ENCODE measurements at places on chromosomes 2 and 18.
A peak's percentile ranks its signal among the peaks of the same experiment; 100 is the strongest.

DNA sequence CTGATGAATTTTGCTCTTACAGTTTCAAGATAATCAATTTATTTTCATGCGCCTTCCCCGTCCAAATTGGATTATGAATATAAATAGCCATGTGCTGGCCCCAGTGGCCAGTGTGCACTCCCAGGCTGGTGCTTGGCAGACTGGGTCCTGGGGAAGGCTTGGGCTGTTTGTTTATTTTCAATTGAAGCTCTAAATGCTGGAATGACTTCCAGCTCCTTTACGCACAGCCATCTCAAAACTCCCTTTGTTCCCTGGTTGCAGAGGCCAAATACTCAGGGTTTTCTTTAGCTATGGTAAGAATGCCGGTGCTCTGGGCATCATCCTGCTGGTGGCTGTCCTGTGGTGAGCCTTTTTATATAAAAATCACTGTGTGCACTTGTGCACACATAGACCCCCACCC, 131.5 kb downstream of the PRKCE start:
- DNase-seq: peak; percentile 81

DNA sequence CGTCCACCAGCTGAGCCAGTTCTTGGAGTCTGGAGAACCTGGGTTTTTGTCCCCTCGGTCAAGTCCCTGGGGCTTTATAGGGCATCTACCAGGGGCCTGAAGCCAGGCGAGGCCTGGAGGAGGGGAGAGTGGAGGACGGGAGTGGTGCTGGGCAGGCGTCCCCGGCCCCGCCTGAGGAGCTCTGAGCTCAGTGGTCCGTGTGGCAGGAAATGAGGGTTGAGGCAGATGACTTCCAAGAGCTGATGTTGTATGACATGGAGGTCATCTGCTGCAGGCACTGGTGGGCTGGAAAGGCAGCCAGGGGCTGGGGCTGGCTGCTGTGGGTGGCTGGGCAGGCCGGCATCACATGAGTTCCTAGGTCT, 118.5 kb upstream of the HS6ST1 start:
- no peak for DNase-seq

- no peak for DNase-seq
These were observed 55.1 kb downstream of the CDH19 start for GRCh38 chr18:66548747-66549146.

- no peak for DNase-seq
These were observed 391.8 kb upstream of the CRIM1 start for GRCh38 chr2:35963824-35964223.

- DNase-seq: no peak
These were observed 50.2 kb upstream of the GALNT3 start for GRCh38 chr2:165844216-165844615.

DNA sequence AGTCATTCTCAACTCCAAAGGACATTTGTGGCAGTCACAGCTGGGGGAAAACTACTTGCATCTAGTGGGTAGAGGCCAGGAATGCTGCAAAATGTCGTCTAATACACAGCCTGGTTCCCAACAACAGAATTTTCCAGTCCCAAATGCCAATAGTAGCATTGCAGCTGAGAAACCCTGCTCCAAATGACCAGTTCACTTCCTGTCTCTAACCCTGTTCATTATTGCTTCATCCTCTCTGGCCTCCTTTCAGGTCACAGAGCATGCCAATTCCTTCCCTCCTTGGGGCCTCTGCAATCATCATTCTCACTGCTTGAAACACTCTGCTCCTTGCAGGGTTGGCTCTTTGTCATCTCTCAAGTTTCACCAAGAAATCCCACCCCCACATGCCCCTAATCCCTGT, 139.1 kb downstream of the IRS1 start:
- DNase-seq: no peak

DNA sequence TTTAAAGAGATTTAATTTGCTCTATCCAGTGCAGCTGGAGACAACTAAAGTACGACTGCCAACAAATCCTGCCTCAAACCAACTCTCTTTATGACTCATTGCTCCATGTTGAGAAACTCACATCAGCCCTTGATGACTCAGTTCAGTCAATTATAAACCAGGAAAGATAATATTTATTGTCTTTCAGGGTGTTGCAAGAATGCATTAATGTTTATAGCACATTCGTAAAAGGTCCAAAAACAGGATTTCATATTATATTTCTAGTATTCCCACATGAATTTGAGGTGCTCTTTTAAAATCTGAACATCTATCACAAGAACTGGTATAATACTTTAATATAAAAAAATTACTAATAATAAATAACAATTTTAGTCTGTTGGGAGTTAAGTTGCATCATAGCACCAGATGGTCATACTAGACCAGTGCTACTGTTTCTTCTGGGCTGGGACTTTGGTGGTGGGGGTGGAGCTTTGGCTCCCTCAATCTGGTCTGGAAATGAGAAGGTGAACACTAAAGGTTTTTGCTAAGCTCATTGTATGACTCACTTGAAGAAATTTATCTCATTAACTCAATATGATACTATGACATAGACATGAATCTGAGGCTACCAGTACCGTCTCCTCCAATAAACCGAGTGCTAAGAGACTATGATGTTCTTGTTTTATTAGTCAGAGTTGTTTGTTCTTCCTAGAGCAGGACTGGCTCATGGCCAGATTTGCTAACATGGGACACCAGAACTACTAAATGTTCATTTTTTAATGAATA, 26.6 kb upstream of the MAP3K20 start:
- DNase-seq: peak; percentile 14

DNA sequence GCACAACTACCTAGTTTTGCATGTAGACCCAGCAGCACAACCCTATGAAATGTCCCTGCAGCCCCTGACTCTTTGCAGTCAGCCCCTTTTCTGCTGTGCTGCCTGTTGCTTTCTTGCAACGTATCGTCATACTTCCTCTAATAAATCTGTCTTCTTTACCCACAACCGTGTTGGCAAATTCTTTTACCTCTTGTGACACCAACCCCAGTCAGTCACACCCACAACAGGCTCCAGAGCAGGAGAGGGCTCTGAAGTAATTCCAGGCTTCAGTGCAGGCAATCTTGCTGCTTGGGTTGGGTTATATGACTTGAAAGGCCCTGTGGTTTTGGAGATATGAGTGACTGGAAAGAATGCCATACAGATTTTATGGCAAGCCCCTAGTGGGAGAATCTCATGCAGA, 79.1 kb upstream of the KCNH7 start:
- DNase-seq: no peak

- DNase-seq: no peak
These were observed 71.5 kb downstream of the KIAA1328 start for GRCh38 chr18:36900466-36900865.

- peak; percentile 78 for DNase-seq
These were observed 30.6 kb downstream of the RTN4 start for GRCh38 chr2:55019526-55020258.

DNA sequence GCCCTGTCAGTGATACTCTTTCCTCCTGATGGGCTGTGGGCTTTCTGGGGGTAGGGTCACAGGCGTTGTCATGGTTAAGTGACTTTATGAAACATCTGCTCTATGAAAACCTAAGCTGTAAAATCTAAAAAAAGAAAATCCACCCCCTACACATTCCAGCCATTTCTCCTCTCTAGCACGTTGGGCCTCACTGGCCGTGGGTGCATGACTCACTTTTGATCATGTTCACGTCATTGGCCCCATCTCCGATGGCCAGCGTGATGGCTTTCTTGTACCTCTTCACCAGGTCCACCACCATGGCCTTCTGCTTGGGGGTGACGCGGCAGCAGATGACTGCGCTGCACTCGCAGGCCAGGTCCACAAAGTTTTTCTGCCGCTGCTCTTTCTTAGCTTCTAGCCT, 39.3 kb upstream of the NARS1 start:
- no peak for DNase-seq

GRCh38 chr18:34314847-34315246, 90.1 kb upstream of the NOL4 start:
- no peak for DNase-seq

- no peak for DNase-seq
These were observed 42.0 kb upstream of the NFE2L2 start for GRCh38 chr2:177306550-177306949.

- no peak for DNase-seq
These were observed 9.0 kb downstream of the STEAP3 start for GRCh38 chr2:119232666-119232993.

GRCh38 chr2:71154798-71155197, 24.4 kb downstream of the MPHOSPH10 start:
- DNase-seq: no peak

- DNase-seq: no peak
These were observed 53.4 kb downstream of the LPIN1 start for GRCh38 chr2:11799826-11800225.

- no peak for DNase-seq
These were observed 428.1 kb downstream of the MEIS1 start for GRCh38 chr2:66862885-66863650.

- DNase-seq: no peak
These were observed 89.2 kb upstream of the MYCN start for GRCh38 chr2:15851076-15851693.

GRCh38 chr2:65490222-65490621, 57.8 kb upstream of the SPRED2 start:
- no peak for DNase-seq

- DNase-seq: no peak
These were observed 55.8 kb downstream of the KCNE4 start for GRCh38 chr2:223107825-223108224.

DNA sequence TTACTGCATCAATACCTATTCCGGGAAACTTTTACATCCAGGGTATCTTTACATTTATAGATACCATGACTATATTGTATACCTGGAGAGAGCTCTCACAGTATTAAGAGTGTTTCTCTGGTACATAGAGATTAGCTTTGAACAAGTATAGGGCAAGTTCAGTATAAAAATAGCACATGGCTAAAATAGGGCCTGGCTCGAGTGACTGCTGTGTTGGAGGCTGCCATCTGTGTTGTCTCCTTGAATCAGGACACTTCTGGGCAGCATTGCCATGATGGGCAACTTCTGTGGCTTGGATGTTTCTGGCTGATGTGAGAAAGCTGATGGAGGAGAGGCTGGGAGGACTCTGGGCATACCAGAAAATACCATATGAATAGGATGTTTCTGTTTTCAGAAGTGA, 18.7 kb downstream of the ARHGAP28 start:
- no peak for DNase-seq

DNA sequence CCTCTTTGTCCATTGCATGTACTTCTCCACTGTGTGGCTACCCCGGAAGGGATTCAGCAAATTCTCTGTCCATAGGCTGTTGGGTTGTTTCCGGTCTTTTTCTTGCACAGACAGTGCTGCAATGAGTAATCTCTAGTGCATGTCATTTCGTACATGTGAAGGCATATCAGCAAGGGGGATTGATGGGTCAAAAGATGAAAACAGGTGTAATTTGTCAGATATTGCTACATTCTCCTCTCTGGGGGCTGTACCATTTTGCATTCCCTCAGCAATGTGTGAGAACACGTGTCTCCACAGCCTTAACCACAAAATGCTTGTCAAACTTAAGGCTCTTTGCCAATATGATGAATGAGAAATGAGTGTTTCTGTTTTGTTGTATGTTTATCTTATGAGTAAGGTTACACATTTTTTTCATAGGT, 60.5 kb downstream of the KLHL29 start:
- DNase-seq: no peak

DNA sequence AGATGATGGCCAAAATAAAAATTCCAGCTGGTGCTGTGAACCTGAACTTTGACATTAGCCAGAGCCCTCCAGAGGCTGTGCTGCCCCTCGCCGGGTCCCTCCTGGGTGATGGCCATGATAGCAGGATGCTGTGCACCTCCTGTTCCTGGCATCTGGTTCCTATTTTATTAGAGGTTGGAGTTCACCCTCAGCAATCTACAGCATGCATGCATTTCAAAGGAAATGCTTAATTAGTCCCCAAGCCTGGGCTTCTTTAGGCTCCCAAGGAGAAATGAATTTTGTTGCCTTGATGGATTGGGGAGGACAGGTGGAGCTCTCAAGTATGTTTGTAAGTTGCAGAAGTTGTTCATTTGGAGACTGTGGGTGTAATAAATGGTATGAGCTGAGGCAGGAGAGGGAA, 166.9 kb downstream of the GLI2 start:
- DNase-seq: no peak

DNA sequence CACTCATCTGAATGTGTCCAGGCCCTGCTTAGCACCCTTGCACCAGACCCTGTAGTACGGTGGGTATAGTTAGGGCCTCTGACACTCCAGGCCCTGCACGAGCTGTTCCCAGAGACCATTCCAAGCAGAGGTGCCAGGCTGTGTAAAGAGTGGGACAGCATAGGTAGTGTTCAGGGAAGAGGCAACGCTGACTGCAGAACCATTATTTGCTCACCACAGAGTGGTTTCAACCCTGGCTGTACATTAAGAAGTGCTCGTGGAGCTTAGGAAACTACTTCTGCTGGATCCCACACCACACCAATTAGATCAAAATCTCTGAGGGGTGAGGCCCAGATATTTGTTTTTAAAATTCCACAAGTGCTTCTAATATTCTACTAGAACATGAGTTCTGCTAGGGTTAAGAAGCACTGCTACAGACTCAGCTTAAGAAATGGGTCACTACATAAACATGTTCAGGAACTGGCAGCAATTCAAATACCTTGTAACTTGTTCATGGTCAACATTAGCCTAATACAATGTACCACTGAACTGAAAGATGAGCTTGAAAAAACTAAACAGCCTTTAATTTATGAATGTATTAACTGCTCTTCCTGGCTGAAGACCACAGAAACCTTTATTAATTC, 183.0 kb downstream of the MYO5B start:
- DNase-seq: no peak

DNA sequence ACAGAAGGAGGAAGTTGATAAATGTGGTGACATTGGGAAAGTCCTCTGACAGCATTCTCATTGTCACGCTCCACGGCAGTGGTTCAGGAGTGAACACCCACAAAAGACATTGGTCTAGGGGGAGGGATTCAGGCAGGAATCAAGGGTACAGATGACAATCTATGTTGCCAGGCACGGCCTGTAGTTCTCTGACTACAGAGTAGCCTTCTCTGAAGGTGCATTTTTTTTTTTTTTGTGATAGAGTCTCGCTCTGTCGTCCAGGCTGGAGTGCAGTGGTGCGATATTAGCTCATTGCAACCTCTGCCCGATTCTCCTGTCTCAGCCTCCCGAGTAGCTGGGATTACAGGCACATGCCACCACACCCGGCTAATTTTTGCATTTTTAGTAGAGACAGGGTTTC, 7.4 kb upstream of the MOB1A start:
- DNase-seq: peak; percentile 85

DNA sequence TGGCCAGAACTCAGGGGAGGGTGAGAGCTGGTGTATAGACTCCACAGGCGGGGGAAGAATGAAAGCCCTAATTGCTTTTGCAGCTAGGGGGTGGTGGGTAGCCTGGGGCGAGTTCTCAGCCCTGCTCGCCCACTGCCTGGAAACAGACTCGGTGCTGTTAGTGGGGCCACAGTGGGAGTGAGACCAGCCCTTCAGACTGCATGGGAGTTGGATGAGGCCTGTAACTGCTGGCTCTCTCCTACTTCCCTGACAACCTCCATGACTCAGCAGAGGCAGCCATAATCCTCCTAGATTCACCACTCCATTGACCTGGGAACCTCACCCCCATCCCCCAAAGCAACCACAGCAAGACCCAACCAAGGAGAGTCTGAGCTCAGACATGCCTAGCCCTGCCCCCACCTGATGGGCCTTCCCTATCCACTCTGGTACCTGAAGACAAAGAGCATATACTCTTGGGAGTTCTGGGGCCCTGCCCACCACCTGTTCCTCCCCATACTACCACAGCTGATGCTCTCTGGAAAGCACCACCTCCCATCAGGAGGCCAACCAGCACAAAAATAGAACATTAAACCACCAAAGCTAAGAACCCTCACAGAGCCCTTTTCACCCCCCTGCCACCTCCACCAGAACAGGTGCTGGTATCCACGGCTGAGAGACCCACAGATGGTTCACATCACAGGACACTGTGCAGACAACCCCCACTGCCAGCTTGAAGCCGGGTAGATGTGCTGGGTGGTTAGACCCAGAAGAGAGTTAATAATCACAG, 226.3 kb downstream of the EIPR1 start:
- no peak for DNase-seq

Data from pons (tissue), 1 donor.